ENCODE measurements at places on chromosomes 4 and X. TPM values are rescaled to one million over a fixed set of nuclear protein-coding genes. Genes with fewer than 3 reads are reported as not detected.

DNA sequence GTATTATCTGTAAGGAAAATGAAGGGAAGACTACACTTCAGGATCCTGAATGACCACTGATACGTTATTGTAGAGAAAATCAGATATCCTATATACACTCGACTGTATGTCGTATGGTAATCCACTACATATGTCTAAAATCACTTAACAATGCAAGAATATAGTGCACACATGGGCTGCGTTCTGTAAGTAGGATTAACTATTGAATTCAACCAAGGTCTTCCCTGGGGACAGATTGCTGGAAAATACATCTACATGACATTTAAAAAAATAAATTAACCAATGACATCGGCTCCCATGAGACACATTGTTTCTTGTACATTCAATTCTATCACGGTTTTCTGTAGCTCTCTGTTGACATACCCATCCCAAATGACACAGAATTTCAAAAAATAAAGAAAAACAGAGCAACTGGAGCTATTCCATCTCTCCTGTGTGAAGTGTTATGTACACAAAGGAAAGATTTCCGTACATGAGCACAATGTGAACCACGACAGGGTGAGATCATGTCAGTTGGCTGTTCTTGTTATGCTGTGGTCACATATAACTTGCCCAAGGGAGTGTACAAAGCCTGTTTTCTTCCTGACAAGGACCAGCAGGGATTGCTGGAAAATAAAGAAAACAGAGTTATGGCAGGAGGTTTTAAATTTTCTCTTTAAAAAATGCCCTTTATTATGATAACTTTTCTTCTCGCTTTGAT lies 6.1 kb downstream of the ENOX2 start:
- H3K27me3 ChIP-seq = no peaks in the 10 kb centered on the region
- no peak overlapping the region for H3K27ac ChIP-seq
- DNase-seq = no peak
- H3K4me3 ChIP-seq = no peak overlapping the region
- peaks cover 6% of the 10 kb centered on the region for H3K4me1 ChIP-seq
- no peaks in the 10 kb centered on the region for H3K36me3 ChIP-seq

DNA sequence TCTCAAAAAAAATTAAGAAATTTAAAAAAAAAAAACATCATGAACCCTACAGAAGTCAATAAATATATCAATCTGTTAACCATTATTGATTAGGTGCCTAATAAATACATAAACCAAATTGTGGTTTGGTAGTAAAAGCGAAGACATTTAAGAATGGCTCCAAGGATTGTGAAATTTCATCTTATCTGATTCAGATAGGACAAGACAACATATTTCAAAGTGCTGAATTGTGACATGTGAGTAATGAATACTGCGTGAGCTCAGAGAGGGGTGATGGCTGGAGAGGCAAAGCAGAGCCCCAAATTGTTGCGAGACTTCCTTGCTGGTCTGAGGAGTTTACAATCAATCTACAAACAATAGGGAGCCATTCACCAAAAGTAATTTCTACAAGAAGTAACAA lies 8.2 kb downstream of the AMBN start:
- H3K36me3 ChIP-seq = no peaks in the 10 kb centered on the region
- no peaks in the 10 kb centered on the region for H3K27me3 ChIP-seq
- no peak for DNase-seq
- H3K4me3 ChIP-seq = no peak overlapping the region

DNA sequence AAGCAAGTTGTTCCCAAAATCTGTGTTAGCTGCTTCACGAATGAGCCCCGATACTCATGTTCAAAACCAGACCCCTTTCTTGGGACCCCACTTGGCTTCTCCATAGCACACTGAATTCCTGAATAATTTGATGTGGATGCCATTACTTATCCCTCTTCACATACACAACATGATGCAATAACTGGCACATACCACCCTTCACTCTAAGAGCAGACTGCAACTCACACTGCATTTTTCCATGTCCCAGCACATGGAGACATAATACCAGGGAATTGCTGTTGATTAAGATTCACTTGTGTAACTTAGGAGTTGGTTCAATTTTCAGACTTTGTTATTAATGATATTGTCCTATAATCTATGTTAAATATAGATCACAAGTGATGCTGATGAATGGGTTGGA lies 213.4 kb downstream of the MAML3 start:
- H3K4me3 ChIP-seq = no peak overlapping the region
- H3K36me3 ChIP-seq = peaks cover 5% of the 10 kb centered on the region
- H3K4me1 ChIP-seq = peaks cover 19% of the 10 kb centered on the region
- H3K27me3 ChIP-seq = no peaks in the 10 kb centered on the region
- DNase-seq = no peak
- no peak overlapping the region for H3K27ac ChIP-seq

Gene MAGEC1
- not detected for total RNA-seq

Gene CLCN5
- 17.2 TPM for total RNA-seq
